ENCODE measurements at places on chromosomes 6 and 20.

- DNase-seq = no peak
Observed at GRCh38 chr20:19382386-19383340, 170.2 kb downstream of the SLC24A3 start.

- no peak for DNase-seq
Observed at GRCh38 chr6:134472661-134473060, 154.7 kb upstream of the SGK1 start.

DNA sequence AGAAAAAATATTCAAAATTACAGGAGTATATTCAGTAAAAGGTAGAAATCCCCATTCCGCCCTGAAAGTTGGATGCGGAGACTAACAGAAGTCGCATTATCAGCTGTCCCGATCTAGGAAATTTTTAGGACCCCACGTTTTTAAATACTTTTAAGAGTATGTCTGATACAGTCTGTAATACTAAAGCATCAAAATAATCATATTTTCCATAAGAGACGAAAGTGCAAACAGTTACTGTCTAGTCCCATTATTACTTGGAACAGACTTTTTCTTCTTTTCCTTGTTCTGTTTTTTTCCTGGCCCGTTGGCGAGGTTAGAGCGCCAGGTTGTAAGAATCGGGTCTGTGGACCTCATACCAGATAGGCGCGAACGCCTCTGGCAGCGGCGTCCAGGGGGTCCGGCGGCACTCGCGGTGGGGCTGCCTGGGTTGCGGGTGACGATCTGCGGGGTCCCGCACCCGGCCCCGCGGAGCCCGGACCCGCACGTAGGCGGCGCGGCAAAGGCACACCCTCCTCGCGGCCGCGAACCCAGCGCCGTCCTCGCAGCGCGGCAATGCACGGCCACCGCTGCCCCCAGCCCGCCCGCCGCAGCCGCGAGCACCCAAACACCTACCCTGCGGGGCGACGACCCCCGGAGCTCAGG lies 460 bp downstream of the PLAGL1 start:
- DNase-seq = no peak

GRCh38 chr6:11262242-11262641 lies 29.8 kb upstream of the NEDD9 start:
- DNase-seq = no peak

GRCh38 chr6:56759521-56759920 lies 116.8 kb upstream of the DST start:
- no peak for DNase-seq

DNA sequence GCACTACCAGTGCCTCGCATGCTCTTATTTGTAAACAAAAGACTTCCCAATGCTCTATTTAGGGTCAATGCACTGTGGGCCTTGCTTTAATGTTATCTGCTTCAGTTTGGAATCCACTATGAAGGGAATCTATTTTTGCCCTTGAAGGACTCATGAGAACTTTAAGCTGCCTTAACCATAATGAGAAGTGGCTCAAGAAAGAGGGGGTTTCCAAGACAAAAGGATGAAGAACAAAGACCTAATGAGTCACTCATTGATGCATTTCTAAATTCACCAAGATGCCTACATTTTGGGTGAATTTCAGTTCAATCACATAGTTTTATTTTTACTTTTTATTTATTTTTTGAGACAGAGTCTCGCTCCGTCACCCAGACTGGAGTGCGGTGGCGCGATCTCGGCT lies 228.2 kb downstream of the LY86 start:
- no peak for DNase-seq

GRCh38 chr6:154479771-154480639 lies 30.5 kb downstream of the CNKSR3 start:
- no peak for DNase-seq

- DNase-seq = no peak
Observed at GRCh38 chr20:9483131-9483530, 31.3 kb upstream of the LAMP5 start.

DNA sequence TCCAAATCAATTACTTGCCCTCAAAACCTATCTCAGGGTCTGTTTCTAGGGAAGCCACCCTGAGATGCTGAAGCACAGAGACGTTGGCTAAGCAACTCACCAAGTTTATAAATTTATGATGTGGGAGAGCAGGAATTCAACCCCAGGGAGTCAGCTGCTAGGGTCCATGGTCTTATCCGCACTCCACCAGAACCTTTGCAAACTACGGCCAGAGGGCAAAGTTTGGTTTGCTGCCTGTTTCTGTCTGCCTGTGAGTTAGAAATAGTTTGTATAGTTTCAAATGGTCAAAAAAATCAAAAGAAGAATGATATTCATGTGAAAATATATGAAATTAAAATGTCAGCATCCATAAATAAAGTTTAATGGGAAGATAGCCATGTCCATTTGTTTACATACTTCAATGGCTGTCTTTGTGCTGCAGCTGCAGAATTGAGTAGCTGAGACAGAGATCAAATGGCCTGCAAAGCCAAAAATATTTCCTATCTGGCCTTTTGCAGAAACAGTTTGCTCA lies 83.7 kb upstream of the ZFP64 start:
- no peak for DNase-seq

Data from NCI-H2107 (cell line).